NCI-H774 (cell line): ENCODE measurements at places on chromosomes 2 and 18.

GRCh38 chr2:23384551-23385343, at the start of gene KLHL29:
Gene KLHL29, plus strand, starts transcription at chr2:23385179. Its CDS starts 177,018 bp downstream, at chr2:23562197.
- peak; percentile 62 for DNase-seq

- no peak for DNase-seq
Measured at GRCh38 chr2:115071534-115071933, 629.1 kb downstream of the DPP10 start.

DNA sequence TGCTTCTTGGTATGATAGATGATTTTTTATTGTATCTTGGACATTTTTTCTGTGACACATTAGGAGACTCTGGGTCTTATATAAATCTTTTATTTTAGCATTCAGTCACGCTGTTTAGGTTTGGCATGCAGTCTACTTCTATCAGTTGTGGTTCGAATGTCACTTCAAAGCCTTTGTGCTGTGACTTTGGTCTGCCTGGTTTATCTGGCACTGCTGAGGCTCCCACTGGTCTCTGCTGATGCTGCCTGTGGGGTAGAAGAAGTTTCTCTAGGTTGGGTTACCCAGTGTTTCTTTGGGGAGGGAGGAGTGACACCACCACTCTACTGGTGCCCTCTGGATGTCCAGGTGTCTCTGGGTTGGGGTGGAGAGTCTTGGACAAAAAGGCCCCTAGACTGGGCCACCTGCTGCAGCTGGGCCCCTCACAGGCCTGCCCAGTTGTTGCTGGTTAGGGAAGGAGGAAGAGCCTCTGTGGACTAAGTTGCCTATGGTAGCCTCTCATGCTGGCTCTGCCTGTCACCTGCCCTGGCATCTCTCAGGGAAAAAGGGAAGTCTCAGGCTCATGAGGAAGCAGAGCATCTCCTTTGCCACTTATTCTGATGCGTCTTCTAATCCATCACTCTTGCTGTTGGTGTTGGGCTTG, 115.4 kb upstream of the HS6ST1 start:
- no peak for DNase-seq

- no peak for DNase-seq
Measured at GRCh38 chr2:68853915-68854314, 17.3 kb downstream of the BMP10 start.

DNA sequence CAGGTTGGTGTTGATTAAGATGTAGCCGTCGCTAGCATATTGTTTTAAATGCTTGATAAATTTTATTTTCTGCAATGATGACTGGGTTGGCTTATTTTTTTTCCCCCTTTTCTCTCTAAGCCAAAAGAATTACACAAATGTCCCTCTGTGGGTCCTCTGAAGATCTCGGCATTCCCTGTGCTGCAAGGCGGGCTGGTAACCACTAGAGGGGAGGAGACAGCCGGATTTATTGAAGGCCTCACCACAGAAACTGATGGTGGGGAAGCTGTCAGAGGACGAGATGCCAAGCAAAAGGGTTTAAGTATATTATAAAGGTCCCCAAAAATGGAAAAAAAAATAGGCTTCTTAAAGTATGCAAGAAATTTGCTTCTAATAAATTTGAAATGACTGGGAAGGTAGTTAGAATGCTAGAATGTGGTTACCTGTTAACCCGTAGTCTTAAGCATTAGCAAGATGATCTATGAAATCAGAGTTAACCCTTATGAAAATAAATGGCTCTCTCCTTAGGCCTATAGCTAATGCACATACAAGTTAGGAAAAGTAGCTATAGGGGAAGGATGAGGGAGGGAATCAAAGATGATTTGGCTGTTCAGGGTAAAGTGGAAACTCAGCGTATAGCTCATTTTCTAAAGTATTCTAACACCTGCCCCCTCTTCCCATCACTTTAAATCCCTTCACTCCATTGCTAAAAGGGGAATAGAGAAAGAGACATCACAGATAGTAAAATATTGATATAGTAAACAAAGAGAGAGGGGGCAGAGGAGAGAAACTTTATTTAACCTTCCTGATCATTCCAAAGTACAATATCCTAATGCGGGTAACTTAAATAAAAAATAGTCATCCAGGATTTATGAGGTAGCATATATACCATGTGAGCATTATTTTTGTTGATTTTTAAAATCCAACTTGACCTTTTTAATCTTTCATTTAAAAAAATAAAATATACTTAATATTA, 894.5 kb upstream of the POU3F3 start:
- peak; percentile 6 for DNase-seq
